T-helper 17 cell (primary cell): ENCODE measurements at places on chromosomes 13 and 19.
A peak's percentile ranks its signal among the peaks of the same experiment; 100 is the strongest.

GRCh38 chr19:47141695-47142094, 11.1 kb downstream of the SAE1 start:
- H3K27me3 ChIP-seq: no peaks in the 10 kb centered on the region
- H3K4me1 ChIP-seq: peaks cover 30% of the 10 kb centered on the region
- no peak for DNase-seq
- H3K27ac ChIP-seq: peak overlapping the region; percentile 82

- H3K27me3 ChIP-seq: no peaks in the 10 kb centered on the region
- no peak overlapping the region for H3K27ac ChIP-seq
- no peaks in the 10 kb centered on the region for H3K36me3 ChIP-seq
- DNase-seq: no peak
- no peak overlapping the region for H3K4me3 ChIP-seq
Measured at GRCh38 chr13:34034411-34034810, 216.5 kb downstream of the RFC3 start.

- no peak overlapping the region for H3K4me3 ChIP-seq
- H3K4me1 ChIP-seq: peaks cover 43% of the 10 kb centered on the region
- H3K27me3 ChIP-seq: no peaks in the 10 kb centered on the region
- H3K36me3 ChIP-seq: peaks cover 9% of the 10 kb centered on the region
- DNase-seq: no peak
Measured at GRCh38 chr13:97276862-97277269, 54.7 kb downstream of the MBNL2 start.

- no peak overlapping the region for H3K27ac ChIP-seq
- no peaks in the 10 kb centered on the region for H3K27me3 ChIP-seq
- no peaks in the 10 kb centered on the region for H3K36me3 ChIP-seq
- H3K4me3 ChIP-seq: peak overlapping the region; percentile 12
- DNase-seq: peak; percentile 36
- peaks cover 8% of the 10 kb centered on the region for H3K4me1 ChIP-seq
Measured at GRCh38 chr19:47765523-47766358, 12.8 kb upstream of the SELENOW start.
